ENCODE measurements at places on chromosomes 1 and 21.

DNA sequence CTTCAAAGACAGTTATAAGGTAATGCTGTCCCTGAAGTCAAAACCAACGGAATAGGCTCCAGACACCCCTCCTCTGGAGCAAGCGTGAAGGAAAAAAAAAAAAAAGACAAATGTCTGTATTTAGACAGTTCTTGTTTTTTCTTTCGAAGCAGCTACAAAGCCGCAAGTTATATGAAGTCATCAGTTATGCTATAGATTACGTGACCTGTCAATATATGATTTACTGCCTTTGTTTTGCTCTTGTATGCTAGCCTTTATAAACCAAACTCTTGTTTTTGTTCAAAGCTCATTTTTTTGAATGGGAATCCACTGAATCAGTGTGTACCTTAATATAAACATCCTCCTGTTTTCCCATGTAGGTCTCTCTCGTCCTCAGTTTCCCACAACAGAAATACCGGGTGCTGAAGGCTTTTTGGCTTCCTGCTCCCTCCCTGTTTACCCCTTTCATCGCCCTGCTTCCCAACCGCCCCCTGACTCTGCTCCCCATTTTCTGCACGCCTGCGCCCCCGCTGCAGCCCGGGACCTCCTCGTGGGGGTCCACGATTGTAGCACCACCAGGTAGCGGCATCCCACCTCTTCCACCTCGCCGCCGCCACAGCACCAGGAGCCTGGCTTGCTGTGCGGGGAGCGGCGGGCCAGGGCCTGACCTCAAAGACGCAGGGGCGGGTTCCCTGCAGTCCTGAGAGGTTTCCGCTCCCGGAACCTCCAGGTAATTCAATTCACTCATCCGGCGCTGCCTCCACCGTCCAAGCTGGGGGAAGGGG, 5.2 kb upstream of the ZNF678 start:
- no peak for DNase-seq

DNA sequence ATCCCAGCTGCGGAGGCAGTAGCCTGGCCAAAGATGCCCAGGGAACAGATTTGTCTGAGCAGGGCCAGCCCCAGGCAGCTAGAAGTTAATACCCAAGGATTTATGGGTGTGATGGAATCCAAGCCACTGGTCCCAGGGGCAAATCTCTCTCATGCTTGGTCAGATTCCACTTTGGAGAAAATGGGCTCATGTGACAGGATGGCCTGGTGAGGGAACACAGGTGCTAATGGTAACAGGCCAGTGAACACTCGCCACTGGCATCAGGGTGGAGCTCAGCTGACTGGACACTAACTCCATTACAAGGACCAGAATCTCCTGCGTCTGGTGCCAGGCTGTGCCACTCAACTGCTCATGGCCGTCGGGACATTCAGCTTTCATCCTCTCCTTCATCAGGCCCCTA, 12.0 kb downstream of the MDM4 start:
- DNase-seq: no peak

GRCh38 chr1:16433030-16433429, 4.2 kb downstream of the SPATA21 start:
- no peak for DNase-seq

- DNase-seq: no peak
Measured at GRCh38 chr1:117658676-117659075, 52.8 kb downstream of the TENT5C start.

DNA sequence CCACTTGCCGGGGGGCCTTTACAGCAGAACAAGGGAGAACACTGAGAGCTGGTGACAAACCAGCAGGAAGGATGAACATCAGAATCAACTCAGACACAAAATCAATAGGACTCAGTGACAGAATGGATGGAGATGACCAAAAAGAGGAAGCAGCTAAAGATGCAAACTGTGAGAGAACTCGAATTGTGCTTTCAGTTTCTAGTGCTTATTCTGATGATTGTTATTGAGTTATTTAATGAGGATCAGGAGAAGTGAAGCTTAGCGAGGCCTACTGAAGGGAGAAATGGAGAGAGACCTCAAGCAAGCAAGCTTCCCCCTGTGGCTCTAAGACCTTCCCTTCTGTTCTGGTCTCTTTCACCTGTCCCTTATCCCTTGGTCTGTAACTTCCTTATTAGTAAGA, 30.3 kb upstream of the TMEM125 start:
- no peak for DNase-seq

- DNase-seq: no peak
Measured at GRCh38 chr1:170617591-170618330, 46.2 kb upstream of the PRRX1 start.

- no peak for DNase-seq
Measured at GRCh38 chr1:50516056-50516455, 92.8 kb upstream of the DMRTA2 start.

GRCh38 chr21:38333301-38334272, 76.8 kb downstream of the KCNJ15 start:
- no peak for DNase-seq

DNA sequence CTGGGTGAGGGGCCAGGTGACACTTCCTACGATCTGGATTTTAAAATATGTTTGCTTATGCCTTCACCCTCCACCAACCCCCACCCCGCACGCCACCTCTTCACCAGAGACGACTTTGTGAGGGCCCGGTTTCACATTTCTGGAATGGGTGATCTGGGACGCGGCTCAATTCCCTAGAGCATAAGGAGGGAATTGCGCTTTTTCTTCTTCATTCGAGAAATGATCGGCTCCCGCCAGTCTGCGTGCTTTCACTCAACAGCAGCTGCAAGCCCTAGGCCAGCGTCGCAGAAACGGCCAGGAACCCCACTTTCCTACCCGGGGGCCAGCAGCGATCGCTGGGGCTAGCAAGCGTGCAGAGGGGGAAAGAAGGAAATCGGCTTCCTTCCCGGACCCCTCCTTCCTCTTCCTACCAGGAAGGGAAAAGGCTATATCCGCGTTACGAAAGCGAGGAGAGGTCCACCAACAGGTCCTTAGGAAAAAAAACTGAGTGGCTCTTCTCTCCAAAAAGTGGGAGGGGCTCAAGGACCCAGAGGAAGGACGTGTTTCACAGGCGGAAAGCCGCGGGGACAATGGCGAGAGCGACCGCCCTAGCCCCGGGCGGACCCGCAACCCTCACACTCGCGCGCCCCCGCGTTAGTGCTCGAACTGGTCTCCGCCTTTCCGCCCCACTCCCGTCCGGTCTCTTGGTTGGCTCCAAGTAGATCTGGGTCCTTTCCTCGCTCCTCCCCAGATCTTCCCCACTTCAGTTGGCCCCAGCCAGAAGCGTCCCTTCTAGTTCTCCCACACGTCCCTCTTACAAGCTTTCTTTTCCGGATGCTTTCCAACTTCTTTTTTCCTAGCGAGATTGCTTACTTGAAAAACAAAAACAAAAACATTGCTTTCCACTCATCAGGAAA, 1.1 kb upstream of the ADAMTS1 start:
- peak; percentile 88 for DNase-seq

- DNase-seq: no peak
Measured at GRCh38 chr1:163263818-163264655, 57.7 kb upstream of the NUF2 start.

- DNase-seq: no peak
Measured at GRCh38 chr1:85128316-85128715, 72.5 kb downstream of the SYDE2 start.

GRCh38 chr1:191222206-191222605, 744.5 kb upstream of the BRINP3 start:
- peak; percentile 70 for DNase-seq

DNA sequence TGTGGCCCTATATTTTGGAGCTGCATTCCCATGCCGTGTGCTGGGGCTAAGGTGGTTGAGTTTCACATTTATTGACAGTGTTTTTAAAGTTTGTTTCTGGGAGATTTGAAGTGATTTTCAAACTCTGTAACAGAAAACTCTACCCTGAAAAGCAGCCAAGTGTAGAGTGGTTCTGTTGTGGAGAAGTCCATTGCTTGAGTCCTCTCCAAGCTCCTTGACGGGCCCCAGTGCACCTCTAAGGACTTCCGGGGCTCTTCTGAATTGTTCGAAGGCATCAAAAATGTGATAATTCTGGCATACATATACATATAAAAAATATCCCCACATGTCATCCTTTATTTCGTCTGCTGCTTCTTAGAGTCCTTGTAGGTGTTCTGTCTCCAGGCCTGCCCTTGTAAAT, 5.0 kb downstream of the MYOCOS start:
- no peak for DNase-seq

DNA sequence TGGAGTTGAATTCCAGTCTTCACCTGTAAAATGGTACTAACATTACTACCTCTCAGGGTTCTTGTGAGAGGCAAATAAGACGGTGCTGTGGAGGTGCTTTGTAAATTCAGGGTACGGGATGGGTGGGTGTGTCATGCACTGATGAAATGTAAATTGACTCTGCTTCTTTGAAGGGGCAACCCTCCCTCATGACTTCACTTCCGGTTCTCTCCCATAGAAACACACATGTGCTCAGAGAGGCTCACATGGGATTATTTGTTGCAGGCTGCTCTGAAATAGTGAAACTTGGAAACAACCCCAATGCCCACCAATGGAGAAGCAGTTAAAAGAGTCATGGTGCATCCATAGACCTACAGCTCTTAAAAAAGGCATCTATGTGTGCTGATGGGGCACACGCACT, 44.9 kb upstream of the SCMH1 start:
- DNase-seq: no peak

DNA sequence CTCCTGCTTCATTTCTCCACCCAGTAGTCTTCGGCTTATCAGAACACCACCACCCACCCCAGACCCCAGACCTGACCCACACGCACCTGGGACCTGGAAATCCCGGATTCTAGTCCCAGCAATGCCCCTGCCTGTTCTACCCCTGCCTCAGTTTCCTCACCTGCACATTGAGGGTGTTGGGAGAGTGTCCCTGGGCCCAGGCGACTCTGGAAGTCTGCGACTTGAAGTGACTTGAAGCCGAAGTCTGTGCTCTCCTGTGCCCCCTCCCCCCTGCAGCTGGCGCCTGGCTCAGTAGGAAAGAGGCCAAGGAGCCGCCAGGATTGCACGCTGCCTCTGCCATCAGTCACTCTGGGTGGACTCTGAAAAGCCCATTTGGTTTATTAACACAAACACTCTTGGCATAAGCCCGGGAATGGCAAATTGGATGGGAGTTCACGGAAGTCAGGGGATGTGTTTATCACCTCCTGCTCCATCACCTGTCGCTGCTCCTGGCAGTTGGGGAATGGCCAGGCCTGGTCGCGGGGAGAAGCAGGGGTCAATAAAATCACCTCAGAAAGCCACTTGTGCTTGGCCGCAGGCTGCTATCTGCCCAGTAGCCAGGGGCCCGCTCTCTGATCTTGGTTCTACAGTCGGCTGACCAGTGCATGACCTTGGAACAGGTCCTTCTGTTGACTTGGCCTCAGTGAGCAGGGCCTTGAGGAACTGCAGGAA, 132.7 kb downstream of the ACTL8 start:
- no peak for DNase-seq

GRCh38 chr1:217661407-217661806, 30.3 kb downstream of the SPATA17 start:
- no peak for DNase-seq

GRCh38 chr1:155884982-155885381, 25.6 kb downstream of the SYT11 start:
- DNase-seq: no peak

DNA sequence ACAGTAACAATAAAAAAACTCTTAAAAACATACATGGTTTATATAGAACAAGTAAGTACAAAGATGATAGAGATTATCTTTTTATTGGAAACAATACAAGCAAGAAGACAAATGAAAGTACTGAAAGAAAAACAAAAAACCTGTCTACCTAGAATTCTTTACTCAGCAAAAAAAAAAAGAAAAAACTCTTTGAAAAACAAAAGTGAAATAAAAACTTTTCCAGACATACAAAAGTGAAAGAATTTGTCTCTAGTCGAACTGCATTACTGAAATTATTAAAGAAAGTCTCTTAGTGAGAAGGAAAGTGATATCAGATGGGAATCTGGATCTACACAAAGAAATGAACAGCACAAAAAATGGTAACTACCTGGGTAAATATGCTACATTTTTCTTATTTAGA, 2.7 kb upstream of the HMCN1 start:
- no peak for DNase-seq

- DNase-seq: no peak
Measured at GRCh38 chr1:180791806-180792205, 120.9 kb upstream of the KIAA1614 start.

GRCh38 chr1:150535511-150536287, 13.5 kb upstream of the ADAMTSL4 start:
- no peak for DNase-seq

DNA sequence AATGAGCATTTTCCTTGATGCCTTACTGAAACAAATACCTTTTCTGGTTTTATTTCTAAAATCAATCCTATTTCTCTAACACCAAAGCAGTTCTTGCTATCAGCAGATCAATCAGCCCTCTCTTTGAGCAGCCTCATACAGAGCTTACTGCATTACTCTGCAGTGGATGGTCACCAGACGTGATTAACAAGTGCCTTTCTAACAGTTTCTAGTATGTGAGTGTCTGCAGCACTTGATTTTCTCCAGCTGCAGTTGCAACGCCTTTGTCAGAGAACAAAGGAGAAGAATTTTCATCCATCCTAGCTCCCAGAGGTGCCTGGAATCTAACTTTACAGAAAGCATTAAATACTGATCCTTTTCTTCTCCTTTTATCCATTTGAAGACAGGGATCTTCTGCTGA, 177.3 kb upstream of the SGIP1 start:
- no peak for DNase-seq

DNA sequence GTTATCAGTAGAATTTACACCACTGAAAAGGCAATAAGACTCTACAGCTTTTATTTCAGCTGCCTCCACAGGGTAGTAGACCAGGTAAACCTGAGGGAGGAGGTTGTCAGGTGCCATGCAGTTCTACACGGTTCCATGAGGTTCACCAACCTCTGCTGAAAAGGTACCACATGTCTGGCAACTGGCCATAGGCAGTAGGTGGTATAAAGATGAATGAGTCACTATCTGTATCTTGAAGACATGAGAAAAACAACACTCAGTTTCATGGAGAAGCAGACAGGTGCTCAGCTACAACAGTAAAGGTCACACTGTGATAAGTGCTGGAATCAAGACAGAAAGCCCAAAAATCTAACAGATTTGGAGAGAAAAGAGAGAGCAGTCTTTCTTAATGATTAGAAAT, 145.4 kb downstream of the PTGER3 start:
- no peak for DNase-seq

- DNase-seq: no peak
Measured at GRCh38 chr1:225137976-225138375, 208.5 kb downstream of the DNAH14 start.

GRCh38 chr1:25030674-25031589, 100.9 kb upstream of the RUNX3 start:
- no peak for DNase-seq

GRCh38 chr1:21251773-21252471, 38.3 kb downstream of the ECE1 start:
- DNase-seq: peak; percentile 97

- peak; percentile 37 for DNase-seq
Measured at GRCh38 chr1:243343970-243344937, 88.4 kb downstream of the SDCCAG8 start.

GRCh38 chr1:61496501-61496900, 228.4 kb downstream of the TM2D1 start:
- no peak for DNase-seq
